Activated CD4-positive, alpha-beta T cell treated with anti-CD3 and anti-CD28 coated beads for 4 hours (primary cell): ENCODE measurements at places on chromosomes 12 and 14.

DNA sequence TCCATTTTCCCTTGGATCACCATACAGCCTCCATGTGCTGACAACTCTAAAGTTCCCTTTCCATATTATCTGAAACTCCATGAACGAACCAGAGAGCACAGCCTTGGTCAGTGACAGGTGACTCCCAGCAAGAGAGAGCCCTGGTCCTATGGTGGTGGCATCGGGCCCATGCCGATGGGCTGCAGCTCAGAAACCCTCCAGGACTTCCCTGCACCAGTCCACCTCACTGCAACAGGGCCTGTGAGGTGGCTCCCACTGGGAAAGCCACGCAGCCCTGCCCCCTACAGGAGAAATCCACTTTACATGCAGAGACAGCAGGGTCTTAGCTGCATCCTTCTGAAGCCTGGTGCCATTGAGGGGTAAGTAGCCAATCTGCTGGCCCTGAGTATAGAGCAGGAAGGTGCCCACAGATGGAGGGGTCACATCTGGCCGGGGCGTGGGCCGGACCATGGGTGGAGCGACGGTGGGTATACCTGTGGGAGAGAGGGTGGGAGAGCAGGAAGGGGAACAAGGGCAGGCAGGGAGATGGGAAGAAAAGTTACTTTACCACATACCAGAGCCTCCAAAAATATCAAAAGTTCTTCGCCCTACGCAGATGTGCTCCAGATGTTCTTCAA, 24.7 kb downstream of the RTRAF start:
- DNase-seq: no peak

DNA sequence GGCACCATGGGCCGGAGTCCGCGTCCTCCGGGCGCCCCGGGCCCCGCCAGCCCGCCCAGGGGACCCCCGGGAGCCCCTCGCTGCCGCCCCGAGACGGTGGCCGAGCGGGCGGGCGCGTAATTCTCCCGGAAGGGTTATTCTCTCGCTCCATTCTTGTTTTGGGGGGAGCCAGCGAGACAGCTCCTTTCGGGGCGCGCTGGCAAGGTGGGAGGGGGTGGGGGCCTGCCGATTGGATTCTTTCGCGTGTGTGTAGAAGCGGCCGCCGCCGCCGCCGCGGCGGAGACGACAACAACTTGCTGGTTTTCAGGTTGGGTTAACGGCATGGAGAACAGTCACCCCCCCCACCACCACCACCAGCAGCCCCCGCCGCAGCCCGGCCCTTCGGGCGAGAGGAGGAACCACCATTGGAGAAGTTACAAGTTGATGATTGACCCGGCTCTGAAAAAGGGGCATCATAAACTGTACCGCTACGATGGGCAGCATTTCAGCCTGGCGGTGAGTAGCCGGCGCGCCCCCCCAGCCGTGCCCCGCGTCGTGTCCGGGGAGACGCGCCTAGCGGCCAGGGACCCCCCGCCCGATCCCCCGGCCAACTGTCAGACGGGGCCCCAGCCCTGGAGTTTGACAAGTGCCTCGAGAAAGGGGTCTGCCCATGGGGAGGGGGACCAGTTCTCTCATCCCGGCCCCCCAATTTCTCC, 755 bp downstream of the SETD1B start:
- DNase-seq: peak; percentile 57

DNA sequence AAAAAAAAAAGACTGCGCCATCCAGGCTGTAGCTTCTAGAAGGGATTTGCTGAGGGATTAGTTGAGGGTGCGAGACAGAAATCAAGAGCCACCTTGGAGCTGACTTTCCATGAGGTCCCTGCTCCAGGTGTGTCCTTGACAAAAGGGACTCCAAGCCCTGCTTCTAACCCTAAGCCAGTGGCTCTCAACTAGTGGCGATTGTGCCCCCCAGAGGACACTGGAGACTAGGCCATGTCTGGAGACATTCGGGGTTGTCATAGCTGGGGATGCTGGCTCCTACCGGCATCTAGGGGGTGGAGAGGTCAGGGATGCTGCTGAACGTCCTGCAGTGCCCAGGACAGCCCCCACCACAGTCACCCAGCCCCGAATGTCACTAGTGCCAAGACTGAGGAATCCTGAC, 40.6 kb downstream of the SPRING1 start:
- DNase-seq: no peak

GRCh38 chr12:120886199-120887018, 17.7 kb downstream of the SPPL3 start:
- DNase-seq: no peak

DNA sequence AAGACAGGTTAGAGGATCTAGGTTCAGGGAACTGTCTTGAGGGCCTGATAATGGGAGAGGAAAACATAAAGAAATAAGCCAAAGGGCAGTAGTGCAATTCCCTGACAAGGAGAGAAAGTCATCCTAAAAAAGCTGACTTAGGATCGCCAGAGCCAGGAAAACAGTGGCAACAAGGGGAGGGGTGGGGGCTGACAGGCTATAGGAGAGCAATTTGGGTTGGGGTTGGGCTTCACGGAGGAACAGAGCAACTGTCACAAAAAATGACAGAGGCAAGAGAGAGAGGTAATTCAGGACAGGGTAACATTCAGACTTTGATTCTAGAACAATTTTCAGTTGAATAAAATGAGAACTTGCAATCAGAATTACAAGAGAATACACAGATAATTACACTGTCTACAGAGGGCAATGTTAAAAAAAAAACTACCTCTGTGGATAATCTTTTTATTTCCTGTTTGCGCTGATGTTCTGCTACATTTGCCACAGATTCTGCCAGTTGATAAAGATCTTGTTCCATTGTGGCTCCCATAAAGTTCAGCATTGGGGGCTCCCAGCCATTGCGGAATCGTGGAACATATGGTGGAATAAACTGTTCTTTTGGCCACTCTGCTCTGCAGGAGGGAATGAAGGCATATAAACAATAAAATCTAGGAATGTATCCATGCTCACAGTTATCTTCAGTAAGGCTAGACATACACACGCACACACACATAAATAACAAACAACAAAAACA, 138.6 kb downstream of the EPS8 start:
- no peak for DNase-seq

DNA sequence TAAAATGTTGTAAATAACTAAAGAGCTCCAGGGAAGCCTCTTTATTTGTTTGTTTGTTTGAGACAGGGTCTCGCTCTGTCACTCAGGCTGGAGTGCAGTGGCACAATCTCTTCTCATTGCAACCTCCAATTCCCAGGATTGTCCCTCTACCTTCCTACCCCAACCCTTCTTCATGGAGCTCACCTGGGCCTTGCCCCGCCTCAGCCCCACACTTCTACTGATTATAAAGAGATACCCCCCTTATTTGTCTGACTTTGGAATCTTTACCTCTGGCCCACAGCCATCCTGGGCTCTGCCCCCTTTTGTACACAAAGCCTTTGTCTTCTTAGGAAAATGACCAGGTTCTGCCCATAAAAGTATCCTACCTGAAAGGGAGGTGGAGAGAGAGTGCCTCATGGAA, 9.1 kb upstream of the BLTP3B start:
- no peak for DNase-seq

DNA sequence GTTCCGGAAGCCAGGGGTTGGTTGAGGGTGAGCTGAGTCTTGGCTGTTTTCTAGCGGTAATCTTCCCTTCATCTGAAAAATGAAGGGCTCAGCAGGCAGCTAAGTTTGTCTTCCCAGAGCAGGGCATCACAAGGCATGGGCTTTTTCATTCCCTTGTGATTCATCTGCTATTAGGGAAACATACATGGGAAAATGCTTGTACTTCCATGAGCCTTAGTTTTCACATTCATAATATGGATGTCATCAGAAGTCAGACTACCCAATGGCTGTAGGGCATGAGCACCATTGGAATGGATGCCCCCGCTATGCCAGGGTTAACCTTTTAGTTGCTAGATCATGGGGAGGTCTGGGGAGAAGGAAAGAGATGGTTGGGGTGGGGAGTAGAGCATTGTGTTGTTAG, 18.7 kb downstream of the HELB start:
- DNase-seq: no peak

DNA sequence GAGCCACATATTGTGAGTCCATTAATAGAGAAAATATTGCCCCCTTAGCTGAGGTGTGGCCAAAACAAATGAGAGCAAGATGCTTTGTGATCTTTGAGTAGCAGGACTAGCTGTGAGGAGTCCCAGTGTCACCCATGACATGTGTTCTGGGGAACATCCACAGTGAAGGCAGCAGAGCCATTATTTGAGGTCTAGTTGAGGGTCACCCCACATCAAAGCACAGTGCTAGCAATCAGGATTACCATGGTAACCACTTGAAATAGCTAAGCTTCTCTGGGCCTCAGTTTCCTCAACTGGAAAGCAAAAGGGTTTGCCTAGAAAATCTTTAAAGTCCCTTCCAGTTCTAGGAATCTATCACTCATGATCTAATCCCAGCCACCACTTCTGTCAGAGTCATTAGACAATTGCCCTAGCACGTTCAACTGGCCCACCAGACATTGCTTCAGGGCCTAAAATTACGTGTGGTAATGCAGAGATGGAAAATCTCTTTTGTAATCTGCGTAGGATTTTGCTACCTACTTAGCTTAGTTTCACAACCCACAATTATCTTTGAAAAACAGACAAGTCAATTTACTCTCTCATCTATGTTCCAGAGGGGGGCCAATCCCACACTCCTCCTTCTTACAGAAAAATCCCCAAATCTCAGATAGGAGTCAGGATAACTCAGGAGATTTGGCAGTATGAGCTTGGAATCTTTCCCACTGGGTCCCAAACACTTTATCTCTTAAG, 251.2 kb upstream of the EGLN3 start:
- no peak for DNase-seq

- DNase-seq: no peak
These were observed at the start of gene GRIN2B for GRCh38 chr12:13981296-13981962. TSS of gene GRIN2B (minus strand) at chr12:13981602. CDS start at chr12:13866208, 115,394 bp downstream.

DNA sequence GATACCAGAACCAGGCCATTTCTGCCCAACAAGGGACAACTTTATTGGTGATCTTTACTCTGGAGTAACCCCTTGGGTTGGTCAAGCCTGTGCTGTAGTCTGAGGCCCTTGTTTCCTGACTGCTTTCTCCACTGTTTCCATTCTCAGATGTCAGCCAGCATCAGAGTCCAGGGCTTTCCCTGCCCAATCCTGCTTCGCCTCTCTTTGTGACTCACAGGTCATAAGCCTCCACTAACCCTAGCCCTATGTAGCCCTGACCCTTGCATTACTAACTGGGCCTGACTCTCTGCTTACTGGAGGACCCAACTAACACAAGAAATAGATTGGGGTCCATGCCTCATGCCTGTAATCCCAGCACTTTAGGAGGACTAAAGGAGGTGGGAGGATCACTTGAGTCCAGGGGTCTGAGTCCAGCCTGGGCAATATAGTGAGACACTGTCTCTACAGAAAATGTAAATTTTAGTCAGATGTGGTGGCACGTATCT, 8.6 kb upstream of the SNRNP35 start:
- DNase-seq: no peak

GRCh38 chr14:78701246-78701645, 531.1 kb downstream of the NRXN3 start:
- no peak for DNase-seq

GRCh38 chr12:92568691-92569090, 134.1 kb upstream of the PLEKHG7 start:
- DNase-seq: no peak

DNA sequence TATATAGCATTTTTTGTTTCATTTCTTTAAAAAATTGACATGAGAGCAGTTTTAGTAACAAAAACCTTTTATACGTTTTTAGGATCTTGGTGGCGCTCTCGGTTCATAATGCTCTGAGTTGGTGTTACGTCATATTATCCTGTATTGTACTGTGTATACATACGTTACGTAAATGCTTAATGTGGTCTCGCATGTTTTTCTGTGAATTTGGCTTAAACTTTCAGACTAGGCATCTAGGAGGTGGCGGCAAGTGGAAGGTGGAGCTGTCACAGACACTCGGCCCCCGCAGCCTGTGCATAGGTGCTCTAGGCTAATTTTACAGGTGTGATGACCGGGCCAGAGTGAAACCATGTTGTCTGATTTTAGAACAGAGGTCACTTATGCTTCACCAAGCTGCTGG, 60.0 kb downstream of the PPP2R5C start:
- peak; percentile 55 for DNase-seq

- DNase-seq: no peak
These were observed 2.6 kb downstream of the GLRX5 start for GRCh38 chr14:95537298-95538089.

DNA sequence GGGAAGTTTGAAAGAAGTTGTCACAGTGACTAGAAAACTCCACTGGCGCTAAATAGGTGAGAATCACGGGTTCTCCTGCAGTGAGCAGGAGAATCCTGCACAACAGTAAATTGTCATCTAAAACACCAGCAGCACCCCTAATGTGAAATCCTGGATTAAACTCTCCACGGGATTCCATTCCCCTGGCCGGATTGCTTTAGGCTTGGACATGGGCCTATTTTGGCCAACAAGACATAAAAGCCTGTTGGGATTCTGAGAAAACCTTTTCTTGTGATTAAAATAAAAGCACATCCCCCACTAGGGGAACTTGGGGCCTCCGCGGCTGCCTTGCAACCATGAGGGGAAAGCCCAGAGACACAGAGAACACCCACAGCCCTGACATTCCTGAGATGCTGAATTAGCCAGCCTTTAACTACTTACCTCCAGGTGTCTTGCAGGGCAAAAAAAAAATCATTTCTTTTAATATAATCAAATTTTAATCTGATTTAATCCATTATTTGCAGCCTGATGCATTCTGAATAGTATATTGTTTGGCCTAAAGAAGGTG, 21.0 kb upstream of the TSPAN11 start:
- no peak for DNase-seq

DNA sequence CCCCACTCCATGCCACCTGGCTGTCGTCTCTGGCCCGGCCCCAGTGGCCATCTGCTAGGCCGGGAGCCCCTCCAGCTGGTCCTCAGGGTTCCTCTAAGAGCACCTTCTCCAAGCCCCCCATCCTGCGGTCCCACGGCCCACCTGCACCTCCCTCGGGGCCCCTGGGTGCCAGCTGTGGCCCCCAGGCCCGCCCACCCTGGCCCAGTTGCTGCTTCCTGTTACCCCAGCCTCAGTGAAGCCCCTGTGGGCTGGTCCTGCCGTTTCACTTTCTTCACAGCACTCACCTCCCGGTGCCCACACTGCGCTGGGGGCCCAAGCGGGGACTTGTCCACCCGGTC, 27.6 kb upstream of the NUDT14 start:
- no peak for DNase-seq
